ENCODE measurements at places on chromosomes 1 and 21. TPM values are rescaled to one million over a fixed set of nuclear protein-coding genes. Genes with fewer than 3 reads are reported as not detected.

The CACNA1E gene
- not detected for total RNA-seq

DNA sequence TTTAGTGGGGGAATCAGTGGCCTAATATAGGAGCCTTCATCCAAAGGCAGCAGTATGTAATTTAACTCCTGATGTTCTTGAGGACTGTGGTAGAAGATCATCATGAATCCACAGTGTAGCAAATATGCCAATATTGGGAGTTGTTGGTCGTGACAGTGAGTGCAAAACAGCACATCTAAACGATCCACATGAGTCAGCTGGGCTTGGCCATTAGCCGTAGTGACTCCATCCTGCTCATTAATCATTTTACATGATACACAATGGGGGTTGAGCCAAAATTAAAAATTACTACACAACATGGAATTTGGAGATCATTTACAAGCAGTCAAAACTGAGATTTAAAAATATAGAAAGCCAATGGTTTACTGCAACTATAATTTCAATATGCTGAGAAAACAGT is 653.9 kb upstream of the CAMK1G start:
- no peaks in the 10 kb centered on the region for H3K4me1 ChIP-seq
- no peak for DNase-seq
- H3K4me3 ChIP-seq, result no peak overlapping the region

DNA sequence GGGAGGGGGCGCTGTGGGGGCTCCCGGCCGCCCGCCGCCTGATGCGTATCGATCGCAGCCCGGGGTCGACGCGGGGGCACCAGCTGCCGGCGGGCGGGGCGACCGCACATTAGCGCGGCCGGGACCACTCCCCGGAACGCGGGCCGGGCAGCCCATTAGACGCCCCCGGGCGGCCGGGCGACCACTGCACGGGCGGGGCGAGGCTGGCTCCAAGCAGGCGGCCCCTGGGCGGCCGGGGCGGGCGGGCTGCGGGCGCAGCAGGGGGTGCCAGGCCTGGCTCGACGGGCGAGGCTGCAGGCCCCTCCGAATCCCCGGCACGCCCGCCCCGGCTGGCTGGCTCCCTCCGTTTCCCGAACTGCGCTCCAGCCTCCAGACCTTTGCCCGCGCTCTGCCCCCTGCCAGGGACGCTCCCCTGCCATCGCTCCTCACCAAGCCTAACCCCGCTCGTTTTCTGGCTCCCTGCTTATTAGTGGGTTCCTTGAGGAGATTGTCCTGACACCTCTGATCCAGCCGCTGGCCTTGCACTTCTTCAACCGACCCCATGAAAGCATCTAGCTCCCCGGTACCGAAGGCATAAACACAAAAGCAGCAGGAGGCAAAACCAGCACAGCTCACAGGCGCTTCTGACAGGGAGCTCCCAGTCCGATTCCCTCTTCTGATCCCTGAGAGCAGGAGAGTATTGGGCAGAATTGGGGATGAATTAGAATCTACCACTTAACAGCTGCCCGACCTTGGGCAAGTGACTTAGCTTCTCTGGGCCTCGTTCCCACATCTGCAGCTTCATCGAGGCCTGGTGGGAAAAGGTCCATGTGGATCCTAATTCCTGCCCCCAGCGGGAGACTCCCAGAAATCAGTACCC is 92.6 kb upstream of the CASZ1 start:
- no peaks in the 10 kb centered on the region for H3K36me3 ChIP-seq
- DNase-seq, result no peak
- H3K4me1 ChIP-seq, result no peaks in the 10 kb centered on the region
- no peak overlapping the region for H3K27ac ChIP-seq

GRCh38 chr1:158169105-158169504 is 11.6 kb upstream of the CD1D start:
- no peak for DNase-seq
- H3K36me3 ChIP-seq, result no peaks in the 10 kb centered on the region
- H3K4me1 ChIP-seq, result no peaks in the 10 kb centered on the region
- no peak overlapping the region for H3K4me3 ChIP-seq

The KCNK1 gene
- total RNA-seq, result 1.4 TPM

The RNF223 gene
- not detected for total RNA-seq

GRCh38 chr1:221708987-221709386 is 32.9 kb downstream of the DUSP10 start:
- H3K4me1 ChIP-seq, result no peaks in the 10 kb centered on the region
- H3K4me3 ChIP-seq, result no peak overlapping the region
- no peak overlapping the region for H3K27ac ChIP-seq

- H3K27me3 ChIP-seq, result no peaks in the 10 kb centered on the region
- H3K4me3 ChIP-seq, result no peak overlapping the region
- H3K27ac ChIP-seq, result no peak overlapping the region
- H3K4me1 ChIP-seq, result no peaks in the 10 kb centered on the region
- H3K36me3 ChIP-seq, result no peaks in the 10 kb centered on the region
These were observed 35.9 kb downstream of the CSF1 start for GRCh38 chr1:109946511-109946910.
